Activated CD4-positive, CD25-positive, alpha-beta regulatory T cell (primary cell): ENCODE measurements at places on chromosomes 7 and 10.

GRCh38 chr7:100687751-100688300 lies 6.2 kb downstream of the GIGYF1 start:
- no peak for DNase-seq

DNA sequence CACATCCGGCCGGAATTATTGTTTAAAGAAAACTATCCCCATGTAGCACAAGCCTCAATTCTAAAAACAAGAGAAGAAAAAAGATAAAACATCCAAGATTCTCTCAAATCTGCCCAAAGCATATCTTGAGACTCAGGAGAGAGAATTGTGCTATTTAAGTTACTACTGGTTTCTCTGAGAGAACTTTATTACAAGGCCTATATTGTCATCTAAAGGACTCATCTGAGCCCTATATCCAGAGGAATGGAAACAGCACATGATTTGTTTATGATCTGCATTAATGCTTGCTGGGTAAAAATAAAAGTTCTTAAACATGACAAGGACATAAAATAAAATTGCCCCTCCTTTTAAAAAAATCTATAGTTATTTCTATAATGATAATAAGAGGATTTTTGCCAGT lies 25.0 kb downstream of the LRRN3 start:
- DNase-seq: no peak

- DNase-seq: no peak
These were observed 14.5 kb downstream of the PYROXD2 start for GRCh38 chr10:98400482-98400881.

DNA sequence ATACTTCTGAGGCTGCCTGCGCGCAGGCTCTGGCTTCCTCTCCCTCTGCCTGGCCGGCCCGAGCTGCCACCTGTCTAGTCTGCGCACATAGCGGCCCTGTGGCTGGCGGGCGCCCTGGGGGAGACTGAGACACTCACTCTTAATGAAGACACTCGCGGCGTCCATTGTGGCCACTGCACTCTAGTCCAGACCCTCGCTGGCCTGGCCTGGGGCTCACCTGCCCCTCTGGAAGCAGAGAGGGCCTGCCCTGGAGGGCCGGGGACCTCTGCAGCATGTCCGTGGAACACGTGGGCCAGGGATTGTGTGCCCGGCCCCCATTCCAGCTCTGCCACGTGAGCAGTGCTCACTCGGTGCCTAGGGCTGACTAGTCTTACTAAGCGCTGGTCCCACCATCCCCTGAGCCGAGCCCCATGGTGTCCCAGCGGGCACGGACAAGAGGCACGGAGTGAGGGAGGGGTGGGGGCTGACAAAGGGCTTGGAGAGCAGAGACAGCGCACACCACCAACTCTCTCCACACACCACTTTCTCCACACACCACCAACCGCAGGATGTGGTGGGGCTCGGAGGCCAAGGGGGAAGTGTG lies 149.3 kb downstream of the ELFN1 start:
- DNase-seq: no peak

DNA sequence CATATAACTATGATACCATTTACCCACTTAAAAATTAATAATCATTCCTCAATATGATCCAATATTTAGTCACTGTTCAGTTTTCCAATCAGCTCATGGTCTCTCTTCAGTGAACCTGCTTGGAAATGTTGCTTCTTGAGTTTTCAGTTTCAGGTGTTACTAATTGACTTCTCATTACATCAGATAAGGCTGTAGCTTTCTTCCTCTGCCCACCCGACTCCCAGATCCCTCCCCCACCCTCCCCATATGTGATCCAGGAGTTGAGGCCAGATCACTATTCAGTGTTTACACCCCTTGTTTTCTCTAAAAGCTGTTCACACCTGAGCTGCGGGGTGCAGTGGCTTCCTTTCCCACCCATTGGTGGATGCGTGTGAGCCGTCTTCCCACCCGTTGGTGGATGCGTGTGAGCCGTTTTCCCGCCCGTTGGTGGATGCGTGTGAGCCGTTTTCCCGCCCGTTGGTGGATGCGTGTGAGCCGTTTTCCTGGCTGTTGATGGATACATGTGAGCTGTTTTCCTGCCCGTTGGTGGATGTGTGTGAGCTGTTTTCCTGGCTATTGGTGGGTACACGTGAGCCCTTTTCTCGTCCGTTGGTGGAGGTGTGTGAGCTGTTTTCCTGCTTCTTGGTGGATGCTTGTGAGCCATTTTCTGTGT lies 3.2 kb upstream of the MTG1 start:
- DNase-seq: no peak

- no peak for DNase-seq
These were observed 75.4 kb downstream of the ADARB2 start for GRCh38 chr10:1661859-1662437.

DNA sequence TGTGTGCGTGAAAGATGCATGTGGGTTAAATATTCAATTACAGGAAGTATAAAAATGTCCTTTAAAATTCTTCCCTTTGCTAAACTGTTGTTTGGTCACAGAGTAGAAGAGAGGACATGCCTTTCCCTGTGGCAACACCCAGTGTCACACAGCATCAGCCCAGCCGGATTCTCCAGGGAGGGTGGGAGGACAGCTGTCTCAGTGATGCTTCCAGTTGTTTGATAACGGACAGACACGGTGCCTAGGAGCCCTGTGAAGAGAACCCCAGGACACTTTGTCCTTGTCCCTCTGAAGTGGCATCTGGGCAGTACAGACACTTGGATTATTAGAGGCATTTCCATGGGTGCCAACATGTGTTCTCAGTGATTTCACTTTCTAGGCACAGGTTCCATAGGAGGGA lies 306.6 kb upstream of the LRGUK start:
- DNase-seq: no peak

DNA sequence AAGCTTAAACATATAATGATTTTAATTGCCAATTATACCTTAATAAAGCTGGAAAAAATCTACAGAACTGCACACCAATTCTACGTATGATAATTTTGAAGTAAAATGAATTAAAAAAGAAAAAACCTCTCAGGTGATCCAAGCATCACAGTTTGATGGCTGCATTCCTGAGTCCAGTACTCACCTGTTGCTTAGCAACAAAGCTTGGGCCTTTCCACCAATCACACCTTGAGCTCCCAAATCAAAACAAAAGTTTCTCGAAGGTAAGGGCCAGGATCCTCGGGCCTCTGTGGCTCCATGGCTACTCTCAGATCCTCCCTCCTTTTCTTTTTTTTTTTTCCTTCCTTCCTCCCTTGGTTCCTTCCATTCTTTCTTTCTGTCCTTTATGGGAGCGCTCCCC lies 137.2 kb upstream of the PCBD1 start:
- no peak for DNase-seq

DNA sequence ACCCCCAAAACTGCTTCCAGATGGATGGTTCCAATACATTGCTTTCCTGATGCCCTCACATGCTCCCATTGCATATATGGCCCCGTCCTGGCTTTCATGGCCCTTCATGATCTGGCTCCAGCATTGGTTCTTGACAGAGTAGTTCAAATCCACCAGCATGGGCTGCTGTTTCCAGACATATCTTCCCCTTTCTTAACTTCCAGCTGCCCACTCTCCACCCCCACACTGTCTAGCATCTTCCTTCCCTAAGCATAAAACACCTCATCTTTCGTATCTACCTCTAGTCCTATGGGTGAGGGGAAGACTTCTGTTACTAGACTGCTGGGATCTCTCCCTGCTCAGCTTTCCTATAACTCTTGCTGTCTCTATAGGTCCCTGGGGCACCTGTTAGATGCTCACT lies 13.2 kb upstream of the GOLGA7B start:
- no peak for DNase-seq

- DNase-seq: no peak
These were observed 138.1 kb upstream of the TCF7L2 start for GRCh38 chr10:112811741-112812551.
